ENCODE measurements at places on chromosomes 7 and 10.

DNA sequence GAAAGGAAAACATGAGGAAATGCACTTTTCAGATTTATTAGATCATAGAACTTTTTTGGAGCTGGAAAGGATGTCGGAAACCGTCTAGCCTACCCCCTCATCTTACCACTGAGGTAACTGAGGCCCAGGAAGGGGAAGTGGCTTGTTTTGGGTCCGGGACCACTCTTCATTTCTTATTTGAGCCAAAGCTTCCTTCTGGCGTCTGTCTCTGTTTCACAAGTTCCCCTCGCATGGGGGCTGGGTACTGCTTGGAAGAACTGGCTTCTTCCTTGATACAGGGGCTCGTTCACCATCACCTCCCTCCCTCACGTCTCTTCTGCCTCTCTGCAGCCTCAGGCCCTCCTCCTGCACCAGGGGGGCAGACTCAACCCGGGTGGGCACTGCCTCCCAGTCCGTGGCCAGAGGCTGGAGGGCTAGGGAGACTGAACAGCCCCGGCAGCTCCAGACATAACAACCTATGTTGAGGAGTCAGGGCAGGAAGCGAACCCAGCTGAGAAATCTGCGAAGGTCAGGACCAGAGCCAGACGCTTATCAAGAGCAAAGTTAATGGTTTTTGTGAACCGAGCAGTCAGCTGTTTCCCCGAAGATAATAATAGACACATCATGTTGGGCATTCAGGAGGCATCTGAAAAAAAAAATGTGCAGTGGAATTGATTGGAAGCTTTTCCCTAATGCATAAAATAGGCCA lies 12.9 kb downstream of the HTRA1 start:
- no peak for DNase-seq

GRCh38 chr10:71844084-71844483 lies 7.0 kb downstream of the PSAP start:
- no peak for DNase-seq

DNA sequence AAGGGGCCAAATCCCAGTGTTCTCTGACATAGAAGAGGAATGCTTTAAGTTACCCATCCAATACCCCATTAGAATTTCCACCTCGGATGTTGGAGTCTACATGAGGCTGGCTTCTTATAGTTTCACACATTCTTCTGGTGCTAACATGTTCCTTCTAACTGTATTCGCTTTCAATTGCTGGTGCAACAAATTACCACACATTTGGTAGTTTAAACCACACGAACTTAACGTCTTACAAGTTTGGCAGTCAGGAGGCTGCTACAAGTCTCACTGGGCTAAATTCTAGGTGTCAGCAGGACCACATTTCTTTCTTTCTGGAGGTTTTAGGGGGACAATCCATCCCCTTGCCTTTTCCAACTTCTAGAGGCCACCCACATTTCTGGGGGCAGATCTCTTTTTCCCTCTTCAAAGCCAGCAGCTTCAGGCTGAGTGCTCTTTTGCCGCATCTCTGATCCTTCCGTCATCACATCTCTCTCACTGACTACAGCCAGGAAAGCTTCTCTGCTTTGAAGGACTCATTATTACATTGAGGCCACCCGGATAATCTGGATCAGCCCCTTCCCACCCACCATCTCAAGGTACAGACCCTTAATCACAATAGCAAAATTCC lies 5.1 kb upstream of the MACC1 start:
- DNase-seq, result no peak

DNA sequence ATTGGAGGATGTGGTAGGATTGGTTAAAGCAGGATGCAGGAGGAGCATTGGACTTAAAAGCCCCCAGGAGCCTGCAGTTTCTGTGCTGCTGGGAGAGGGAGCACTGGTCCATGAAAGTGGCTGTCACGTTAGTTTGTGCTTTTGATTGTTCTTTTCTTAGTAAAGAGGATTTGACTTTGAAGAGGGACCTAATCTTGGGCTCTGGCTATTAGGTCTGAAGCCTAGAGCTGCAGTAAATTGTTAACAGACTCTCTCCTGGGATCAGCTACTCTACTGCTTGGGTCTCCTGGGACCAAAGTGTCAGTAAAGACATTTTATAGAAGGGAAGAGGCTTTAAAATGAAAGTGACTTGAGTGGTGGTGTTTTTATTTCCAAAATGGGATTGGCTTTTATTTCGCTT lies 3.7 kb downstream of the ZFYVE27 start:
- DNase-seq, result no peak

DNA sequence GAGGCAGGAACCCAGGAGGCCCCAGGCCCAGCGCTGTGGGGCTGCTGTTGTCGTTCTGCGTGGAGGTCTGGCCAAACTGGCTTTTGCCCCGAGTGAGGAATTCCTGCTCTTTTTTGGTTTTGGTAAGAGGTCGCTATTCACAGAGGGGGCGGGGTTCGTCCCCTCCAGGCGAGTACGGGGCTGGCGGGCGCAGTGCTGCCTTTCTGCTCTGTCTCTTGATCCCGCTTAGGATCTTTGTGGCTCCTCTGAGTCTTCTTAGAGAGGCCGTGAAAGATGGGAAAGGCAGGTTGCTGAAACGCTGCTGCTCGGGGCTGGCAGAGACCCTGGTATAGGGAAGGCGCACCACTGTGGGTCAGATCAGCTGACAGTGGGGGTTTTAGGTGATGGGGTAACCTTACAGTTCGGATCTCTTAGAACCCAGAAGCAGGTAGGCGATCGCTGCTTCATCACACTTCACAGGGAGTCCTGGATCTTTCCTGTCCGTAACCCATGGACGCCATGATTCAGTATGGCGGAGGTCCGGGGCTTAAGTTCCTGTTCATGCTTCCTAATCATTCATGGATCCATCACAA lies 136.7 kb downstream of the KIF20B start:
- DNase-seq, result no peak

DNA sequence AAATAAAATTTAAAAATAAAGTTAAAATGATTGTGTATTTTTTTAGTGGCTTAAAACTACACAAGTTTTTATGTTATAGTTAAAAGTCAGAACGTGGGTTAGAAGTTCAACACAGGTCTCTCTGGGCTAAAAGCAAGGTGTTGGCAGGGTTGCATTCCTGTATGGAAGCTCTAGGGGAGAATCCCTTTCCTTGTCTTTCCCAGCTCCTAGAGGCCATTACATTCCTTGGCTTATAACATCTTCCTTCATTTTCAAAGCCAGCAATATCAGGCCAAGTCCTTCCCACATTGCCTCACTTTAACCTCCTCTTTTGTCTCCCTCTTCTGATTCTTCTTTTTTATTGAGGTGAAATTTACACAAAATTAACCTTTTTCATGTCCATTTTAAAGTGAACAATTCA lies 52.4 kb upstream of the EEPD1 start:
- DNase-seq, result no peak

- DNase-seq, result no peak
Observed at GRCh38 chr10:28963539-28964221, 286.4 kb downstream of the BAMBI start.

- no peak for DNase-seq
Observed at GRCh38 chr10:3735175-3735574, 49.8 kb downstream of the KLF6 start.

- DNase-seq, result no peak
Observed at GRCh38 chr10:90447831-90448230, 410.0 kb downstream of the HTR7 start.

Data from transverse colon (tissue), 4 donors.